Stimulated activated CD8-positive, alpha-beta memory T cell treated with anti-CD3 and anti-CD28 coated beads, Interleukin-4, amount 100 ng/mL, for 1 hour (primary cell): ENCODE measurements at places on chromosomes 3 and 15.

- DNase-seq = no peak
Measured at GRCh38 chr15:52856286-52856685, 66.2 kb upstream of the ONECUT1 start.

- DNase-seq = no peak
Measured at GRCh38 chr3:18250991-18251390, 174.1 kb downstream of the SATB1 start.

DNA sequence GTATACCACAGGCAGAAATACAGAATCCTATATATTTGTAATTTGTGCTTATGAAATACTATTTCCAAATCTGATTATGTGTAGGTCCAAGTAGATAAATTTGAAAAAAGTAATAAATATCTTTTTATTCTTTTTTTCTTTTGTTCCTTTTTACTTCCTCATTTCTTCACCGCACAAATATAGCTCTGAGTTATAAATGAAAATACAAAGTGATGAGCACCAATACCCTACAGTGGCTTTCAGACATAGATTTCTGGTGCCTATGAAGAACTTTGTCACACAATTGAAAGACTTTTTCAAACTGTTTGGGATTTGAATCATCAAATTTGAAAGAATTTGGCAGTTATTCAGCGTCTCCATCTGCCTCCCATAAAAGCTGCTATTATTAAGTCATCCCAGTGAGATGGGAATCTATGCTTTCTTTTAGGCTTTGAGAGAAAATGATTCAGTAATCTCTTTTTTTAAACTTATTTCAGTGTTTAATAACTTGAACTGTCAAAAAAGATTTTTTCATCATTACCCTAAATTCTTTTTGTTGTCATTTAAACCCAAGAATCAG is 363.6 kb upstream of the GOLIM4 start:
- no peak for DNase-seq

DNA sequence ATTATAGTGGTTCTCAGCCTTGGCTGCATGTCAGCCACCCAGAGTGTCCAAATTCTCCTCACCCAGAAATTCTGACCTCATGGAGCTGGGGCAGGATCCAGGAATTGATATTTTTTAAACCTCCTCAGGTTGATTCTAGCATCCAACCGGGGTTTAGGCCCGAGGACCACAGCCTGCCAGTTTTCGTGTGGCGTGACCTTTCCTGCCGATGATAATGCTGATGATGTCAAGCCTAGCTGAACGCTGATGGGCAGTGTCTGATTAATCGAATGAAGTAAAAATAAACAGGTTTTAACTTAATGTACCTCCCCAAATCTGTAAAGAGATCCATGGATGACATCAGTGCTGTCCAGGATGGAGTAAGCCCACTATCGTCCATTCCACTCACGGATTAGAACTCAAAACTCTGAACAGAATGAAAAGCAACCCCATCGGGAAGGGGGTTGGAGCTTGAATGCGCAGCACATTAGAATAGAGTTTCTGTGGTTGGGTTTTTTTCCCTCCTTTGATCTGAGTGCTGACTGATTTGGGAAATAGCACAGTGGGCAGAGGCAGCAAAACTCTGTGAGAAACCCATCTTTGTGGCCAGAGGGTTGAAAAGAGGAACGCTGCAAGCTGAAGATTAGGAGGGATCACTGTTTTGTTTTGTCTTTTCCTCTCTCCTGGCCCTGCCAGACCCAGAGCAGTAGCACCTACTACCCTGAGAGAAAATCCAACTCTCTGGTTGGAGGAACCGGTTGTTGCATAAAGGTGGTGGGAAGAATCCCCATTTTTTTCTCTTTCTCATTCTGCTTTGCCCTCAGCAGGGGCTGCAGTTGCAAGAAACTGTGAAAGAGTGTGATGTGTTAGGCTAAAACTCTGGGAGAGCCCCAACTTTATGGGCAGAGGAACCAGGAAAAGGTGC is 153.9 kb downstream of the APBA2 start:
- no peak for DNase-seq

- DNase-seq = no peak
Measured at GRCh38 chr3:21466476-21466875, 284.5 kb downstream of the ZNF385D start.

- no peak for DNase-seq
Measured at GRCh38 chr3:30186741-30187219, 419.6 kb upstream of the TGFBR2 start.

DNA sequence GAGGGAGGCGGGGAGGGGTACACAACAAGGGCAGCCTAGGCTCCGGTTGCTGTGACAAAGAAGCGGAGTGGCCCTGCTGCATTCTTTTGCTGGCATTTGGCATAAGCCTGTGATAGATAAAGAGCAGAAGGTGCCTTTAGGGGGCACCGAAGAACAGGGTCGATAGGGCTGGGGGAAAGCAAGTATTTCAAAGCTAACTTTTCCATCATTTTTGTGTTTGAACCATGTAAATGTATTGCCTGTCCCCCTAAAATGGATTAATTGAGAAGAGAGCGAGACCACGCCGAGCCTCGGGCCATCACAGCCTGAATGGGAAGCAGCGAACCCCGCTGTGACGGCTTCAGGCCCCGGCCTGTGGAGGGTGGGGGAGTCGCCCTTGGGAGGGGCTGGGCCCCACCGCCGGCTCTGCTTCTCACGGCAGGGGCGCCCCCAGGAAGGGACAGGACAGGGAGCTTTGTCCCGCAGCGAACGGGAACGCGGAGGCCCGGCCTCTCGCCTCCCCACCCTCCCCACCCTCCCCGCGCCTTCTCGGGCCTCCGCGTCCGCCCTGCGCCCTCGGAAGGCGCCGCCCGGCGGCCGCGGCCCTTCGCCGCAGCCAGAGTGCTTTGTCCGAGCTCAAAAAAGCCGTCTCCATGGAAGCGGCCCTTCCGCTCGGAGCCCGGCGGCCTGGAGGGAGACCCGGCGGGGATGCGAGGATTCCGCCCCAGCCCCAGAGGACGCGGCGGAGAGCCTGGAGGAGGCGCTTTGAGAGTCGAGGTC is 32.4 kb upstream of the ALDH1L1 start:
- DNase-seq = no peak

DNA sequence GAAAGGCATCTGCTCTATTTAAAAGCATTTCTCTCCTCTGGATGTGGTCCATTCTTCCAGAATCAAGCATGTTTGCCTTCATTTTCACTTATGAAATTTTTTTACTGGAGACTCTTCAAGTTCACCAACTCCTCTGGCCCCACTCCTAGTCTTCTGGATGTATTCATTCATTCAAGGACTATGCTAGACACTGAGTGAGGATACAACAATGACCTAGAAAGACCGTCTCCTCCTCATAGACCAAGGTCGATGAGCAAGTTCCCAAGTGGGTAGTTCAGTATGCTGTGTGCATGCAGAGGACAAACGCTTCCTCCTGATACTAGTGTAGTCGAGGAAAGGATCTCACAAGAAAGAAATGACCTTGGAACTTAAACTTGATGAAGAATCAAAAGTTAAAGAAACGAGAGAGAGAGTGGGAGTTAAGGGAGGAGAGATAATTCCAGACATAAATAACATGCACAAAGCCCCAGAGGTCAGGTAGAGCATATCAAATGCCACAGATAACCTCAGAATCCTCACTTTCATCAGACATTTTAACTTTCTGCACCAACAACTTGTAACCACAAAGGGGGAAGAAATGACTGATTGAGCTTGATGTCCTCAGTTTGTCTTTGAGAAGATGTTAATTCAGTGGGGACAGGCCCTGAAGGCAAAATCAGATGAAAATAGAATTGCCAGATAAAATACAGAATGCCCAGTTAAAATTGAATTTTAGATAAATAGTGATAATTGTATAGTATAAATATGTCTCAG is 149.4 kb downstream of the IMPG2 start:
- no peak for DNase-seq

GRCh38 chr3:18512007-18512406 is 86.9 kb upstream of the SATB1 start:
- no peak for DNase-seq

DNA sequence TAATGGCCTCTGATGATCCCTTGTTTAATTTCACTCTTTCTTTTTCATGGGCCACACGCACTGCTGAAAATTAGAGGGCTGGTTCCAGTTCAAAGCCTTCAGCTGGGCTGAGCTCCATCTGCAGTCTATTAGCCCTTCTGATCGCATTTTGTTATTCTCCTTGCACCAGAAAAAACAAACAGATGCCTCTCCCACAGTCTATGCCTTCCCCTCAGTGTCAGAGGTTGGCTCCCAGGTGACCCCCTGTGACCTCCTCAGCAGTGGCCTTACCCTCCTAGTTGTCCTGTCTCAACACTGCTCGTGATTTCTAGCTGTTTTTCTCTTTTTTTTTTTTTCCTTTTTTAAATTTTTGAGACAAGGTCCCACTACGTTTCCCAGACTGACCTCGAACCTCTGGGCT is 77.1 kb upstream of the PRTG start:
- DNase-seq = no peak

- no peak for DNase-seq
Measured at GRCh38 chr3:143658861-143659260, 189.4 kb downstream of the SLC9A9 start.

GRCh38 chr3:190122198-190122771 is 1.6 kb upstream of the P3H2 start:
- no peak for DNase-seq

GRCh38 chr15:50493625-50494024 is 52.8 kb downstream of the USP50 start:
- no peak for DNase-seq

DNA sequence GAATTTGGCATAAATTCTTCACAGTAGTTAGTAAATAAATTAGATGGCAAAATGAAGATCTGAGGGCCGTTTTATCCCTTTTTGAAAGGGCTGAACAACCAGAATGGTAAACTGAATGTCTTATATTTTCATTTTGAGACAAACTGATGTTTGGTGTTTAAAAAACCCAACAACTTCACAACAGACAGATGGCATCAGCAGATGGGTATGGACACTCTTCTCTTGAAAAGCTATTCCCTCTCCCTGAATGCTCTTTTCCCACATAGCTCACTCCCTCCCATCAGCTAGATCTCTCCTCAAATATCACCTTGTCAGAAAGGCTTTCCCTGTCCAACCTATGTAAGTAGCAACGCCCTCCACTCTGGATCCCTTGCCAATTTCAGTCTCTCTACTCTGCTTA is 33.3 kb downstream of the EMC4 start:
- no peak for DNase-seq

- DNase-seq = no peak
Measured at GRCh38 chr3:156511987-156512677, 42.8 kb downstream of the SSR3 start.

DNA sequence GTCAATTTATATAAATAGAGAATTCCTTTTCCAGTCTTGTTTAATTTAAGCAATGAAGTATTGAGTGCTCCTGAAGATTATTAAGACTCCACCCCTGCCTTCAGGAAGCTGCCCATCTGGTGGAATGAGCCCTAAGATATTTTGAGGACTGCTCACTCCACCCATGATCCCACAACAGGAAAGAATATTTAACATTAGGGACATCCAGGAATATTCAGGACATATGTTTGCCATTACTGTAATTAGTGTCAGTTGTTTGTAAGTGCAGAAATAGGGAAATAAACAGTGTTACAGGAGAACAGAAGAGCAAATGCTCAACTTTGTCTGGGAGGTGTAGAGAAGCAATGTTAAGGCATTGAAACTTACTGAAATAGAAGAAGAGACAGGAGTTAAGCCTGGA is 375.0 kb downstream of the ROBO2 start:
- no peak for DNase-seq

GRCh38 chr15:92149029-92149428 is 244.7 kb upstream of the ST8SIA2 start:
- DNase-seq = no peak

GRCh38 chr15:70573121-70573850 is 190.1 kb downstream of the UACA start:
- no peak for DNase-seq

DNA sequence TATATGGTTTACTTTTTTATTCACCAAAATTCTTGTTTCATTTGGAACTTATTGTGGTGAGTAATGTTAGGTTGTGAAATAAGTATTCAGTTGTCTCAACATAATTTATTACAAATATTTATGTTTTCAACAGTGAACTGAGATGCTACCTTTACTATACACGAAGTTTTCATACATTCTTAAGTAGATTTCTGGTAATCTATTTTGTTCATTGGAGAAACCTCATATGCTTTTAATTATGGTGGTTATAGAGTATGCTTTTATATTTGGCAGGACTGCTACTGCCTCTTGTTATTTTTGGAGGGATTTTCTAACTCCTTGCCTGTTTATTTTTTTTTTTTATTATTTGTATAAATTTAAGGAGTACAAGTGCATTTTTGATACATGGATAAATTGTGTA is 253.1 kb downstream of the NLGN1 start:
- DNase-seq = no peak

DNA sequence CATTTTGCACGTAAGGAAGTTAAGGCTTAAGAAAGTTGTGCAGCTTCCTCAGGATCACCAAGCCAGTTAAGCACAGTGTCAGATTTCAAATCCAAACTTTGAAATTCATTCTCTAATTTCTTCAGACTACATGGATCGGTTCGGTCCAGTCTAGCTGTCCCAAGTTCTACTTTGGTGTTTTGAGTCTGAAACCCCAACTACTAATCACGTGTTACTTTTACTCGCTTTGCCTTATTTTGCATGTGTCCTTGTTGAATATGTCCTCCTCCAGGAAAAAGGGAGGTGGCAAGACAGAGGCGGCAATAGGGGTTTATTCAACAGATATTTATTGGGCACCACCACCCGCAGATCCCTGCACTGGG is 522 bp upstream of the GXYLT2 start:
- DNase-seq = no peak

GRCh38 chr3:120410541-120410940 is 40.3 kb downstream of the FSTL1 start:
- DNase-seq = no peak

- no peak for DNase-seq
Measured at GRCh38 chr3:128648940-128649663, 1.5 kb downstream of the RPN1 start.

- no peak for DNase-seq
Measured at GRCh38 chr3:187041362-187042307, 97.7 kb downstream of the RPL39L start.

- no peak for DNase-seq
Measured at GRCh38 chr3:146501752-146502151, 32.4 kb upstream of the PLSCR2 start.

GRCh38 chr3:156150434-156151066 is 30.2 kb downstream of the KCNAB1 start:
- no peak for DNase-seq

DNA sequence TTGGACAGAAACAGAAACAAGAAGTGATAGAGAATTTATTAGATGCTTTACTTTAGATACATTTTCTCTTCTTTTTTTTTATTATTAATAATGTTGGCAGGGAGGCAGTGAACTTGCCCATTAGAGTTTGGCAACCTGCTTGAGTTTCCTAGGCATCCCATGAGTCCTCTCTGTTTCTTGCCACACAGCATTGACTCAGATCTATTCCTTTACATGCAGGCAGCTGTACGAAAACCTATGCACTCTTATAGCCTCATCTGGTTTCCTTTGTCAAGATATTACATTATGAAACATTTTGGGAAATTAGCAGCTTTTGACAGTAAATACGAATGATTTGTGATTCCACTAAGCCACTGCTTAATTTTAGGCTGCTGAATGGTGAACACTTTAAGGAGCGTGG is 23.3 kb downstream of the IL1RAP start:
- no peak for DNase-seq

DNA sequence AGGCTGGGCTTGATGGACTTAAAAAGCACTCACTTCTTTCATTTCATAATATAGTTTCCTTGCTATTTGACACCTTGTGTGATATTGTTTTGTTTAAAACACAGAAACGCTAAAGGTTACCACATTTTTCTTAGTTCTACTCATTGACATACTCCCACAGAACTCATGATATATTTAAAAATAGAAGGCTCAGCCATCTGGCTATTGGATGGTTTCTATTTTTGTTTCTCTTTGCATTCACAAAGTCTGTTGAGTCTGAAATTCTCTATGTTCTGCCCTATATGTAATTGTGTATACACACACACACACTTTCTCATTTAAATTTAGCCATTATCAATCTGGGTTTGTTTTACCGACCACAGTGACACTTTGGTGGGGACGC is 128.2 kb downstream of the SOX2 start:
- no peak for DNase-seq
